Naive thymus-derived CD4-positive, alpha-beta T cell (primary cell): ENCODE measurements at places on chromosomes 1 and 21. TPM values are rescaled to one million over a fixed set of nuclear protein-coding genes. Genes with fewer than 3 reads are reported as not detected.
A peak's percentile ranks its signal among the peaks of the same experiment; 100 is the strongest.

The DENND1B gene
- total RNA-seq: 28.2 and 28.7 TPM in 2 replicates

The CELA2B gene
- not detected for total RNA-seq

The NEGR1 gene
- not detected for total RNA-seq

The PTPN7 gene
- 97.0 TPM for total RNA-seq

The CNKSR1 gene
- total RNA-seq: 2.4 TPM

The OR2T11 gene
- total RNA-seq: not detected

The SERTAD4 gene
- not detected for total RNA-seq

The UBXN10 gene
- 0.84 and 1.1 TPM in 2 replicates for total RNA-seq

The CYP2J2 gene
- 1.1 TPM for total RNA-seq

The RGS8 gene
- not detected for total RNA-seq

- peak within 1 kb of the TSS; percentile 70 for H3K27ac ChIP-seq
- no peaks in the 10 kb centered on the region for H3K36me3 ChIP-seq
- no peaks in the 10 kb centered on the region for H3K27me3 ChIP-seq
- DNase-seq: peak; percentile 74
- no peaks in the 10 kb centered on the region for H3K4me1 ChIP-seq
Observed at GRCh38 chr1:109687641-109688499, at the start of gene GSTM1. Gene GSTM1 (plus strand): TSS chr1:109687817. CDS start chr1:109687874, 57 bp downstream.

- H3K4me3 ChIP-seq: no peak overlapping the region
- peak; percentile 66 for DNase-seq
- H3K4me1 ChIP-seq: no peaks in the 10 kb centered on the region
Observed at GRCh38 chr1:66725885-66726665, 26.2 kb upstream of the DYNLT5 start.

DNA sequence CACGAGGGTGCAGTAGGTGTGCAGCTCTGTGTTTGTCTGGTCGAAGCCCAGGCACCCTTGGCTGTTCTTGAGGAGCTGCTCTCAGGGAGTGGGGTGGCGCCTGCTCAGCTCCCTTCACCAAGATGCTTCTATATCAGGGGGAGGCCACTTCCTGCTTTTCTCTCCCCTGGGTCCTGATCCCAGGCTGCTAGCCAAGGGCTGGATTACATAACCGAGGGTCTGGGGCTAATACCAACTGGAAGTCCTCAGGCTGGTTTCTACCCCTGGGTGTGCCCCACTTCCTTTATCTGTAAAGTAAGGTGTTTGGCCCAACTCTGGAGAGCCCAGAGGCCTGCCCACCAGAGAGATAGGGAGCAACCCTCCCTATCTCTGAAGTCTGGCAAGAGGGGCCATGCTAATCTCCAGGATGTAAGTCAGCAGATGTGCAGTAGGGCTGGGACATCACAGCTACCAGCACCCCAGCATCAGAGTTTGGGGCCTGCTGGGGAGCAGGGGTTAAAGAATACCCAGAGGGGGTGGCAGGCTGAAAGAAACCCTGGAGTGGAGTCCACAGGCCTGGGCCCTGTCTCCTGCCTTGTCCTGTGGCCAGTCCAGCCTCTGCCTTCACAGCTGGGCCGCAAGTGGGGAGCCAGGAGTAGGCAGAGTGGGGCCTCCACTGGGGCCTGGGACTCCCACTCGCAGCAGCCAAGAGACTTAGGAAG is 2.1 kb downstream of the SELENBP1 start:
- H3K27me3 ChIP-seq: no peaks in the 10 kb centered on the region
- no peak overlapping the region for H3K27ac ChIP-seq
- no peak overlapping the region for H3K4me3 ChIP-seq
- no peak for DNase-seq

GRCh38 chr1:106523497-106523896 is 533.0 kb upstream of the PRMT6 start:
- no peaks in the 10 kb centered on the region for H3K36me3 ChIP-seq
- no peaks in the 10 kb centered on the region for H3K4me1 ChIP-seq
- no peak overlapping the region for H3K4me3 ChIP-seq
- no peaks in the 10 kb centered on the region for H3K27me3 ChIP-seq
- DNase-seq: no peak

GRCh38 chr21:45592208-45592619 is 50.0 kb upstream of the SLC19A1 start:
- DNase-seq: peak; percentile 63
- no peaks in the 10 kb centered on the region for H3K27me3 ChIP-seq
- H3K4me3 ChIP-seq: no peak overlapping the region
- H3K4me1 ChIP-seq: peaks cover 29% of the 10 kb centered on the region

GRCh38 chr21:34004974-34005373 is 68.4 kb upstream of the MRPS6 start:
- no peaks in the 10 kb centered on the region for H3K27me3 ChIP-seq
- H3K27ac ChIP-seq: no peak overlapping the region
- no peaks in the 10 kb centered on the region for H3K4me1 ChIP-seq
- no peak overlapping the region for H3K4me3 ChIP-seq
- DNase-seq: no peak

DNA sequence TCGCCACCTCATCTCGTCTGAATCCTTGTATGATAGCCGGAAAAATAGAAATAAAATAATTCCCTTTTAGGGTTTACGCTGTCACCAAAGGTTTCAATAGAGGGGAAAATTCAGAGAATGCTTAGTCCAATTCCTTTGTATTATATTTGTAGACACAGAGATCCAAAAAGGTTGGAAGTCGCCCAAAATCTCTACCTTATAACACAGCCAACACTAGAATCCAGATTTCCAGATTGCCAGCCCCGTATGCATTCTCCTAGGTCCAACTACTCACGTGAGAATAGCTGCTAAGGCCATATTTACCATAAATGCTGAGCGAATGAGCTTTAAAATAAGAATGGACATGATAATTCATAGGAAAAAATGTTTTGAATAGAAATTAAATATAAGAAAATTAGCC is 124.5 kb downstream of the KCNK1 start:
- no peaks in the 10 kb centered on the region for H3K27me3 ChIP-seq
- no peaks in the 10 kb centered on the region for H3K4me1 ChIP-seq
- H3K4me3 ChIP-seq: no peak overlapping the region
- no peak for DNase-seq

DNA sequence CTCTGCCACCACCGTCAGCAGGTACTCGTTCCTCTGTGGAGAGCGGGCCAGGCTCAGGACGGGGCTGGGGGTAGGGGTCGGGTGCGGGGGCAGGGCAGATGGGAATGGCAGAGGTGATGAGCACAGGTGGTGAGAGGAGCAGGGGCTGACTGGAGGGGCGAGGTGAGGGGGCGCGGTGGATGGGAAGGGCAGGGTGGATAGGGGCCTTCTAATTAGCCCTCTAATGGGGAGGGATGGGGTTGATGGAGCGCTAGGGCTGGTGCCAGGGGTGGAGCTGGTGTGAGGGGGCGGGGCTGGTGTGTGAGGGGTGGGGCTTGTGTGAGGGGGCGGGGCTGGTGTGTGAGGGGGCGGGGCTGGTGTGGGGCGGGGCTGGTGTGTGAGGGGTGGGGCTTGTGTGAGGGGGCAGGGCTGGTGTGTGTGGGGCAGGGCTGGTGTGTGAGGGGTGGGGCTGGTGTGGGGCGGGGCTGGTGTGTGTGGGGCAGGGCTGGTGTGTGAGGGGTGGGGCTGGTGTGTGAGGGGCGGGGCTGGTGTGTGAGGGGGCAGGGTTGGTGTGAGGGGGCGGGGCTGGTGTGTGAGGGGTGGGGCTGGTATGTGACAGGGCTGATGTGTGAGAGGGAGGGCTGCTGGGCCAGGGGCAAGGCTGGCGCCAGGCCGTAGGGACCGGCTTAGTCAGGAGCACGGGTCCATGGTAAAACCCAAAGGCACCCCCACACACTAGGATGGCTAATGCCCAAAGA is 5.9 kb downstream of the KRTAP10-1 start:
- H3K4me1 ChIP-seq: no peaks in the 10 kb centered on the region
- H3K27ac ChIP-seq: no peak overlapping the region
- H3K4me3 ChIP-seq: no peak overlapping the region
- H3K36me3 ChIP-seq: no peaks in the 10 kb centered on the region
- DNase-seq: no peak
- no peaks in the 10 kb centered on the region for H3K27me3 ChIP-seq

GRCh38 chr1:8629241-8630091 is 188.0 kb downstream of the RERE start:
- no peaks in the 10 kb centered on the region for H3K4me1 ChIP-seq
- no peaks in the 10 kb centered on the region for H3K27me3 ChIP-seq
- no peak overlapping the region for H3K4me3 ChIP-seq
- H3K27ac ChIP-seq: no peak overlapping the region
- no peaks in the 10 kb centered on the region for H3K36me3 ChIP-seq

DNA sequence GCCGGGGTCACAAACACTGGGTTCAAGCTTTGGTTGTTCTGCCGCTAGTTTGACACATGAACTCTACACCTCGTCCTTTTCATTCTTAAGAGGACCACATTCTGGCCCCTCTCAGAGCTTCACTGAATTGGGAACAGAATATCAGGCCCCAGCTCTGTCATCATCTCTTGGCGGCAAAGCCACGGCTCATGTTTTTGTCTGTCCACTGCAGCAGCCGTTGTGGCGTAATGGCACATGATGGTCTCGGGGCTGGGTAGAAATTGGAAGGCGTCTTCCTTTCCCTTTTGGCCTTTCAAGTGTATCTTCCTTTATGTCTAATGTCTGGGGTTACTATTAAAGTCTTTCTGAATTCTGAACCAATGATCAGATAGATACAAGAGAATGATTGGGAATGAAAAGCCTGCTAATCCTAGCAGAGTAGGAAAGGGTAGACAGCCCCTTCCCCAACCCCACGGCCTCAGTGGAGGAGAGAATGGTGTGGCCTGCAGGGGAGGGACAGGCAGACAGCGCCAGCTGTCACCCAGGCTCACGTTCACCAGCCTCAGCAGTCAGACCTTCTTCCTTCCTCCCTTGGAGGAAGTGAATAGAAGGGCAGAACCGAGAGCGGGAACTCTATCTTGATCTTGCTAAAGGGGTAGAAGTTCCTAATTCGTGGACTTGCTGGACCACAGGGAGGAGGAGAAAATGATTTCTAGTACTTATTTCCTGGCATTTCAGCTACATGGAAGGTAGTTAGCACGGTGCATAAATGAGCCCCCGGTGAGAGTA is 498.1 kb downstream of the KIF26B start:
- no peak overlapping the region for H3K4me3 ChIP-seq
- H3K27ac ChIP-seq: no peak overlapping the region
- no peaks in the 10 kb centered on the region for H3K4me1 ChIP-seq
- no peak for DNase-seq
- no peaks in the 10 kb centered on the region for H3K36me3 ChIP-seq

GRCh38 chr1:3883194-3883925 is 16.7 kb downstream of the C1orf174 start:
- no peaks in the 10 kb centered on the region for H3K27me3 ChIP-seq
- H3K27ac ChIP-seq: no peak overlapping the region
- DNase-seq: no peak
- H3K4me1 ChIP-seq: no peaks in the 10 kb centered on the region
- peaks cover 71% of the 10 kb centered on the region for H3K36me3 ChIP-seq
- H3K4me3 ChIP-seq: no peak overlapping the region

GRCh38 chr1:222653178-222653827 is 35.4 kb downstream of the MIA3 start:
- H3K27me3 ChIP-seq: no peaks in the 10 kb centered on the region
- no peak for DNase-seq
- no peak overlapping the region for H3K4me3 ChIP-seq
- H3K4me1 ChIP-seq: peaks cover 33% of the 10 kb centered on the region

GRCh38 chr1:58887059-58887458 is 103.2 kb upstream of the JUN start:
- H3K4me1 ChIP-seq: peaks cover 21% of the 10 kb centered on the region
- no peaks in the 10 kb centered on the region for H3K36me3 ChIP-seq
- H3K27ac ChIP-seq: no peak overlapping the region
- no peaks in the 10 kb centered on the region for H3K27me3 ChIP-seq
- H3K4me3 ChIP-seq: no peak overlapping the region

DNA sequence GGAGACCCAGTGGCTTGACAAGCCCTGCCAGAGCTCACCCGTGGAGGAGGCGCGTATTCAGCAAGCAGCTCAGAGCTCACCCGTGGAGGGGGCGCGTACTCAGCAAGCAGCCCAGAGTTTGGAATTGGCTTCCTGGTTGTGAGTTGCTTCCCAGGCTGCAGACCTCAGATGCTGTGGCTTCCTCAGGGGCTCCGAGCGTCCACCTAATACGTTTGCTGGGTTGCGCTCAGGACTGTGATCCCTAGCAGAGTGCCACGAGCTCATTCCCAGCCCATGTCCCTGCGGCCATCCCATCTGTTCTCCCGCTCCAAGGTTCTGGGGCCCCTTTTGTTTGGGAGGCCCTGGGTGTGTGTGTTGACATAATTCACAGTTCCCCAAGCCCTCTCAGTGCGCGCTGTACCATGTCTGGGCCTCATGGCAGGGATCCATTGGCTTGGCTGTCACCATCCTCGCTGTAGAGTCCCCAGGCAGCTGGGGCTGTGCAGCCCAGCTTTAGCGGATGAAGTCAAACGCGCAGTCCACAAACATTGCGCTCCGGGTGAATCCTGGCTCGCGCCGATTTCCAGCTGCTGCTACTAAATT is 3.6 kb downstream of the AJAP1 start:
- H3K27me3 ChIP-seq: no peaks in the 10 kb centered on the region
- H3K4me1 ChIP-seq: no peaks in the 10 kb centered on the region
- H3K27ac ChIP-seq: no peak overlapping the region
- H3K36me3 ChIP-seq: no peaks in the 10 kb centered on the region
- H3K4me3 ChIP-seq: no peak overlapping the region

DNA sequence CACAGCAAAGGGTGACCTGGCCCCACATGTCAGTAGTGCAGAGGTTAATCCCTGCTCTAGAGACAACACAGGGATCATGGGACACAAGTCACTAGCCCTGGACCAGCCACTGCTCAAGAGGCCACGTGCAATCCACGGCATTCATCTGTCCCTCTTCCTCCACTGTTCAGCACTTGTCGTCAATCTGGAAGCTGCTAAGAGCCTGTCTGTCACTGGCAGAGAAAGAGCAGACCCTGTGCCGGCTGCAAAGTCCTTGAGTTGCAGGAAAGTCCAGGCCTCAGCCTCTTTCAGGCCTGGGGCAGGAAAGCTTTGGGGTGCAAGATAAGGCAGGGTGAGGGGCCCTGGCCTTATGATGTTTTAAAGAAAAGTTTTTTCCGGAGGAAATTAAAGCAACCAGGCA is 16.7 kb downstream of the CELA2B start:
- DNase-seq: no peak
- no peak overlapping the region for H3K27ac ChIP-seq
- no peaks in the 10 kb centered on the region for H3K4me1 ChIP-seq
- H3K27me3 ChIP-seq: no peaks in the 10 kb centered on the region
- no peaks in the 10 kb centered on the region for H3K36me3 ChIP-seq
